ENCODE measurements at places on chromosomes 4 and X.

- DNase-seq, result no peak
These were observed 186.2 kb downstream of the LARP7 start for GRCh38 chr4:112823156-112823555.

DNA sequence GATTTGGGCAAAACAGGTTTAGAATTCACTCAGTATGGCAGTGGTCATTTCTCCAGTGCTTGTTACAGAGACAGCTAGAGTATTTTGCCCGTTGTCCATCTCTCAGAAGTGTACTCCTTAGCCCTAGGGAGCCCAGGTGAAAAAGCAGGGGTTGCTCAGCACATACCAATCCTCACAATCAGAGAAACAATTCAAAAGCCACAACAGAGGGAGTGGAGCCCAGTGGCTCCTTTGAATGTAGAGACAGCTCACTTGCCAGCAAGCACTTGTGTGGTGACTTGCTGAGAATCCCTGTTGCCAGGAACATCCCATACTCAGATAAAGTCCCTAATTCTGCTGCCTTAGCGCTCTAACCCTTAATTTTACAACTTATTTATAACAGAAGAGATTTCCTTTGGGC lies 1488.3 kb downstream of the RPA4 start:
- no peak for DNase-seq

GRCh38 chr4:110900213-110900769 lies 277.4 kb upstream of the PITX2 start:
- no peak for DNase-seq

DNA sequence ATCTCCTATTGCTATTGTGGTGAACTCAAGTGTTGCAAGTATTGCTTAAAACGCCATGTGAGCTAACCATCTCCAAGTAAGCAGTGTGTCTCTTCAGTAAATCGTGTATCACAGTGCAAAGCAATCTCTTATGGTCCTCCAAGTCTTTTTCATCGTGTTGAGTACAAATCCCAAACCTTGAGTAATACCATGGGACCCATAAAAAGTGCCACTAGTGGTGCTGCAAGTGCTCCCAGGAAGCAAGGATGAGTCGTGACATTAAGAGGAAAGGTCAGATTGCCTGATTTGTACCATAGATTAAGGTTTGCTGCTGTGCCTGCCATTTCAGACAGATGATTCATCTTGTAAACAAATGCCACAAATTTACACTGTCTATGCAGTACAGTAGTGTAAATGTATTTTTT lies 66.9 kb upstream of the BMPR1B start:
- DNase-seq, result no peak

DNA sequence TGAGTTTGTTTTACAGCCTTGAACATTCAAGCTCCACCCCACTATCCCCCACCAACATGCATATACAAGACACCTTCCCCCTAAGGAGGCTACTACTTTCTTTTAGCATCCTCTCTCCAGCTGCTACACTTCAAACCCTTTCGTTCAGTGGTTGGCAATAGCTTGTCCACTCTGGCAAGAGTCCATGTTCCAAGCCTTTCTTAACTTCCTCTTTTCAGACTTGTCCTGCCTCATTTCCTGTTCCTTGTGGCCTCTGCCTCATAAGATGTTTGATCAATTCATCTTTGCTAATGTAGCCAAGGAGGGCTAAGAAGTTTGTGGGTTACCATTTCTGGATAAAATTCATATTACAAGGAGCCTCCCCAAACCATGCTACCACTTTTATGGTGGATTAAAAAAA lies 20.8 kb upstream of the ZCCHC12 start:
- DNase-seq, result no peak

DNA sequence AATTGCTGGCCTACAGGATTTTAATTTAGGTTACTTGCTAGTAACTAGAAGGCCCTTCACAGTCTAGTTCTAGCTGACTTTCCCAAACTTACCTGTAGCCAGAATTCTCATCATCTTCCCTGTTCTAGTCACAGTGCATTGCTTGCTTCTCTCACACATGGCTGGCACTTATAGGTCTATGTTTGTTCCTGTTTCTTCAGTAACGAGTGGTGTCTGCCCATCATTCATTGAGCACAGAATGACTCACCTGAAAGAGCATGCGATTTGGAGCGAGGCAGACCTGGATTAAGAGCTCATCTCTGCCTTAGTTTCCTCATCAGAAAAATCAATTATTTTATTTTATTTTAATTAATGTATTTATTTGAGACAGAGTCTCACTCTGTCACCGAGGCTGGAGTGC lies 201.7 kb upstream of the ANK2 start:
- no peak for DNase-seq

DNA sequence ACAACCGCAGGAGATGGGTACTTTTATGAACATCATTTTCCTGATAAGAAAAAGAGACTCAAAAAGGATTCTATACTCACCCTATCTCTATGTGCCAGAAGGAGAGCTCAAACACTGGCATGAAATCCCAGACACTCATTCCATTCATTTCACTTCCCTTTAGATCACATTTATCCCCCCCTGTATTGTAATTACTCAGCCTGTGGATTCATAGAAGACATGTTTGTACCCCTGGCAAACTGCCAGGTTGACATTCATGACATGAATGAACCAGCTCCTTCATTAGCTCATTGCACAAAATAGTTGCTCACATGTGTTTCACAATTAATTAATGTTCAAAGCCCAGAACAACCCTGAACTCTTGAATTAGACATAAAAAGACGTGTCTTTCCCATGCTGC lies 4.9 kb downstream of the SMR3A start:
- DNase-seq, result no peak
